ENCODE measurements at places on chromosomes 5 and 9.

- DNase-seq = no peak
Observed at GRCh38 chr9:6576987-6577386, 68.5 kb downstream of the GLDC start.

DNA sequence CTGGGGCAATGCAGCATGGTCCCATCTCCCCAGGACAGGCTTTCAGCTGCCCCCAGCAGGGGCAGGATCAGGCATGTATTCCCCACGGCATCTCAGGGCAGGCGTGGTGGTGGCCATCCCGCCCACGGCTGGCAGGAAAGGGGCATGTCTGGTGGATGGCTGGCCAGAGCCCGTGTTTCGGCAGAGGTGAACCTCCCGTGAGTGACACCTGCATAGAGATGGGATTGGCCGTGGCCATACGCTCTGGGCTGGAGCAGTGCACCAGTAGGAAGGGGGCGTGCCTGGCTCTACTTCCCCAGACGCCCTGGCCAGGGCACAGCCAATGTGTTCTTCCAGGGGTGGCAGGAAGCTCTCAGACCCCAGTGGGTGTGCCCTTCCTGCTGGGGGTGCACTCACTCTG is 139.1 kb downstream of the ZNF354C start:
- DNase-seq = no peak

DNA sequence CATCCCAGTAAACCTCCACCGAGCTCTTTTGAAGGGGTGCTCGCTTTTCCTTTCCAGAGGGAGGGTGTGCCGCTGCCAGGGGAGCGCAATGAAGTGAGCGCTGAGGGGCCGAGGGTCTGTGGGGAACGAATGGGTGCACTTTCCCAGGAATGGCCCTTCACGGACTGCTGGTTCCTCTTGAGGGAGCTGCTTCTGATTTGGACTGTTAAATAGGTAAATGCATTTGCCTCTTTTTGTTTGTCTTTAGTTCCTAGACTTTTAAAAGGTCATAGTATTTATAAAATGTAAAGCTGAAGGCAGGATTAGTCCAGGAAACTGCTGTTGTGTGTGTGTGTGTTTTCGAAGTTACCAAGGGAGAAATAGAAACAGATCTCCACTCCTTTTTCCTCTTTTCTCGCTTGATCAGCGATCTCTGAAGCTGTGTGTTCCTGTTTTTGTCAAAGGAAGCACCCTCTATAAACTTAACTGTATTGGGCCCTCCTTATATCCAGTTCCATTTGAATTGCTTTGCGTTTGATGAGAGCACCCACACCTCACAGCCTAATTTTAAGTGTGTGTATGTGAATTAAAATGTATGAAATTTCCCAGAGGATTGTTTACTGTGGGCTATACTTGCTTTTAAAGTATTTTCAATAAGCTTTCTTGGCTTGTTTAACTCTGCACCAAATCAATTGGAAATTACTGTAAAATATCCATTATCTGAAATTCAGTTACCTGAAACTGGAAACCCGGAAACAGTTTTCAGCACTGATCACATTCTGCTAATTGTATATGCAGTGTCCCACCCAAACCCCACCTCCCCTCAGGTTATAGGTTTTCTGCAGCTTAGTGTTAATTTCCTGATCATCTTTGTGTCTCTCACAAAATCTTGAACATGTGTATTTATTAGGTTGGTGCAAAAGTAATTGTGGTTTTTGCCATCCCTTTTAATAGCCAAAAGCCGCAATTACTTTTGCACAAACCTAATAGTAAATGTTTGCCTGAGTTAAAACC is 966 bp downstream of the SNX2 start:
- peak; percentile 46 for DNase-seq

DNA sequence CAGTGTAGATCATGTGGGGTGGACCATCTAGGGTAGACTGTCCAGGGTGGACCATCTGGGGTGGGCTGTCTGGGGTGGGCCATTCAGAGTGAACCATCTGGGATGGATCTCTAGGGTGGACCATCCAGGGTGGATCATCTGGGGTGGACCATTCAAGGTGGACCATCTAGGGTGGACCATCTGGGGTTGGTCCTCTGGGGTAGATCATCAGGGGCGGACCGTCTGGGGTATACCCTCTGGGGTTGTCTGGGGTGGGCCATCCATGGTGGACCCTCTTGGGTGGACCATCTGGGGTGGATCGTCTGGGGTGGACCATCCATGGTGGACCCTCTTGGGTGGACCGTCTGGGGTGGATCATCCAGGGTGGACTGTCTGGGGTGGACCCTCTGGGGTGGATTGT is 64.3 kb downstream of the KCNT1 start:
- DNase-seq = no peak

DNA sequence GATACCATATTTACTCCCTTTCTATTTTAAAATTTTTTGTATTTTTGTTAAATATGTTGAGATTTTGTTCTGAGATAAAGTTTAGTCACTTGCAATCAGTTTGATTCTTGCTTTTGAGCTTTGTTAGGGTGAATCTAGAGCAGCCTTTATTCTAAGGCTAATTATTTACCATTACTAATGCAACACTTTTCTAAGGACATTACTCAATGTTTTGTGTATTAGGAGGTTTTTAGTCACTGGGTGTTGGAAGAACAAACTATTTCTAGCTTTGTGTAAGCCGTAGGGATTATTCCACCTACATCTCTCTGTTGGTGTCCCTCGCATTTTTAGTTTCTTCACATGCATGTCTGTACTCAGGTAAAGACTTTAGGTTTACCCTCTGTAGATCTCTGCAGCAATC is 379.5 kb upstream of the CD180 start:
- no peak for DNase-seq
